ENCODE measurements at places on chromosomes 12 and 14. TPM values are rescaled to one million over a fixed set of nuclear protein-coding genes. Genes with fewer than 3 reads are reported as not detected.
A peak's percentile ranks its signal among the peaks of the same experiment; 100 is the strongest.

- DNase-seq, result no peak
These were observed 115.1 kb upstream of the PCED1B start for GRCh38 chr12:46963977-46964971.

DNA sequence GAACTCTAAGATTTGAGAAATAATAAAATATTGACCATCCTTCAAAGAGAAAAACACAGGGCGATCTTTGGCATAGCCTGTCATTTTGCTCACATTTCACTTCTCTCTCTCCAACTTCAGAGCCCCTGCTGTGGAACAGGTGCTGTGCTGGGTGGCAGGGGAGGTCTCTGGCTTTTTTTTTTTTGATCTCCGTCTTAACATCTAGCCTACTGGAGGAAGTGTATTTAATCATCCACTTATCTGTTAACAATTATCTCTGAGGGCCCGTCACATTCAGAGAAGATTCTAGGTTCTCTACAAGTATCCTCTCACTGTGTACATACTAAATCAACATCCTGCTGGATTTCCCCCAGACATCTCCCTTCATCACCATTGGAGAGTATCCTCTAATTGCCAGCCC, 34.1 kb downstream of the CHST11 start:
- DNase-seq, result no peak

The EFS gene
- total RNA-seq, result 25.7 TPM

The SYCP3 gene
- not detected for total RNA-seq

- DNase-seq, result no peak
These were observed 18.0 kb upstream of the CTDSP2 start for GRCh38 chr12:57864442-57865083.

- DNase-seq, result no peak
These were observed 3.1 kb upstream of the GPRC5D start for GRCh38 chr12:12954878-12955625.

- DNase-seq, result no peak
These were observed 844 bp downstream of the DPF3 start for GRCh38 chr14:72892879-72893635.

DNA sequence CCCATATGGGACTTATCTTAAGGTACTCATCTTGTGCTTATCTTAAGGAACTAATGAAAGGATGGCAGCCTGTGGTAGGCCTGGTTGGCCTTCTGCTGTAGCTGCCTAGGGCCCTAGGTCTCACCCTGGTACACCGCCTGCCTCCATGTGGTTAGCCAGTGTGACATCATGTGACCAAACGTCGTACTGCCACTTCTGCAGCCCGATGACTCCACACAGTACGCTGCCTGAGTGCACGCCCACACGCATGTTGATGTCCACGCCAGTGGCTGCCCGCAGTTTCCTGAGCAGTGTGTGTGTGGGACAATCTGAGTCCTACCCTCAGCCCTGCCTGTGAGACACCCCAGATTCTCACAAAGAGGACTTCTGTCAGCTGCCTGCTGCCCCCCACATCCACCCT, 5.1 kb downstream of the ADCY4 start:
- no peak for DNase-seq

The KERA gene
- not detected for total RNA-seq

GRCh38 chr12:69779928-69780327, 41.3 kb downstream of the RAB3IP start:
- DNase-seq, result no peak

- no peak for DNase-seq
These were observed 31.3 kb downstream of the GABARAPL1 start for GRCh38 chr12:10243818-10244520.

The SIX6 gene
- not detected for total RNA-seq

The OR6C2 gene
- 1.2 TPM for total RNA-seq

The FBLN5 gene
- 39.4 TPM for total RNA-seq

DNA sequence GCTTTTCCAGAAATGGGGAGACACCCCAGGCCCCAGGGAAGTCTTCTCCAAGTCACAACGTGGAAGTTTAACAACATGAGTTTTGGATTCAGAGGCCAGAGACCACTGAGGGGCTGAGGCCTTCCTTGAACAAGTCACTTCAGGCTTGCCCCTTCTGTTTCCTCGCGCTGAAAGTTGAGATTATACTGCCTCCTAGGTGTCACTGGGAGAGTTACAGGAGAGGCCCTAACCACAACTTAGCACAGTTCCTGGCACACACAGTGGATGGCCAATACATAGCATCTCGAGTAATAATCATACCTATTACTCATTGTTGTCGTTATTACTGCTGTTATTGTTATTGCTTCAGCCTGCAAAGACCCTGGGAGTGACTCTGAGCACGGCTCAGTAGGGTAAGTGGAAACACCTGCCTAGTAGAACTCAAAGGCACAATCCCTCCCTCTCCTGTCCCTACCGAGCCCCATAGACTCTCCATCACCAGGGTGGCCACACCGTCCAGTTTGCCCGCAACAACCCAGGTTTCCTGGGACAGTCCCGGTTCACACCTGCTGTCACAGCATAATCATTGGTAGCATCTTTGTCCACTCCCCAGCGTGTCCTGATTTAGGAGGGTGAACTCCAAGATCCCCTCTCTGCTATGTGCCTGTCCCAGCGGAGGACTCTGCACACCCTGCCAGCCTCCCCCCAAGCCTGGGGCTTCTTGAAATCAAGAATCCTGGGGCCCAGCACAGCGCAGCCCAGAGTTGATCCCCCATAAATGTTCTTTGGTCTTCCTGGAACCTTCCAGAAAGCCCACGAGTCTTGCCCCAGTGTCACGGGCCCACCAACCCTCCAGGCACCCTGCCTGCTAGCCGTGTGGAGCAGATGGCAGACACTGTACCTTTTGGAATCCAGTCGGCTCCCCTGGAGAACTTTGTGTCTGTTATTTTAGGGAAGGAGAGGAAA, 85.0 kb downstream of the SYNE3 start:
- DNase-seq, result no peak

The LAG3 gene
- total RNA-seq, result 2.3 TPM

The NUAK1 gene
- total RNA-seq, result 16.0 TPM

DNA sequence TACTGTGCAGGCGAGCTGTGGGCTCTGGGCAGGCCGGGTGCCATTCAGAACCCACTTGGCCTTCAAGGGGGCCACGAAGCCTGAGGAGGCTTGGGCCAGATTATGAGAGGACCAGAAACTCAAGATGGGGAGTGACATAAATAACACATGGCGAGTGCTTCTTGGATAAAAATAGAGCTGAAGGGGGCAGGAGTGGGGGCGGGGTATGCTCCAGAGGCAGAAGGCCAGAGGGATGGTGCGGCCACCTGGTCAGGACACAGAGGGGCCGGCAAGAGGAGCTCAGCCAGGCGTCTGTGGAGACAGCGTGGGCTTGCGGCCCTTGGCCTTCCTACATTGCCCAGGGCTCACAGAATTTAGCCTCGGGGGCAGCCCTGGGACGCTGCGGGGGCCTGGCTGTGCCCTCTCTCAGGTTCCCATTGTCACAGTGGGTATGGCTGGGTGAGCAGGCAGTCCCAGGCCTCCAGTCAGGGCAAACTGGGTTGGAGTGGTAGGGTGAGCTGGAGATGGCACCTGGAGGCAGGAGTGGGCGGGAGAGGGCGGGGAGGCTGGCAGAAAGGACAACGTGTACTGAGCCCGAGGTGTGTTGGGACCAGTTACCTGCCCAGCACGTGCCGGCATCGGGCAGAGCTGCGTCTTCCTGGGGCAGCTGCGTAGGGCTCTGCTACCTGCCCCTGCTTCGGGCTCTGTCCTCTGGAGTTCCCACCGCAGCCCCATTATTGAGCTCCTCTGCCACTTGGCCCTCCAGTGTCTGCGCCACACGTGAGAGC, 7.4 kb upstream of the SLC25A29 start:
- no peak for DNase-seq

- DNase-seq, result no peak
These were observed 26.3 kb downstream of the ANAPC5 start for GRCh38 chr12:121325922-121326396.

DNA sequence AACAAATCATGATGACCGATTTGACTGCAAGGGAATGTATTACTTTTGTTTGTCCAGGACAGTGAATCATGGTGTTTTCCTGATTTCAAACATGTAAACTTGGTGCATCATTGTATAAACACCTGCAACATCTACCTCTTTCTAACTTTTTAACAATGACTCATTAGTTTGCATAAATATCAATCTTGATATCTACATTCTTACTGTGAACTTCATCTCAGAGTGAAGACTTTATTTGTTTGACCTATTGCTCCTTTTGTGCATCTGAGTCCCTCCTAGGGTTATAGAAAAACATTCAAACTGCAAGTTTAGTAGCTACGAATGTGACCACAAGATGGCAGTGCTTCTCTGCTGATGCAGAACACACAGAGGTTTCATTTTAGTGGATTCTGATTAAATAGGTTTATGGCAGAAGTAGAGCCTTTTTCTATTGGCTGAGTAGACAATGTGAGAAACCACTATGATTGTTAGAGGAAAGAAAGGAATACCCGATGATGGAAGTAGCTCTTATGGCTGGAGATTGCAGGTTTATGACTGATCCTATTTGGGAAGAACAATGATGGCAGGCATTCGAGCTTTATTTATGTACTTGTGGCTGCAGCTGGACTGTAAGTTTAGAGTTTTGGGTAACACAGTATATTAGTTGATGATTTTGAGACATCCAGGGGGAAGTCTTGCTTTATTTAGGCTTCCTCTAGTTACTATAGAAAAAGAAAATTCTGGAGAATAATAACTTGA, 244.2 kb upstream of the OR4E1 start:
- no peak for DNase-seq

The EML5 gene
- total RNA-seq, result 2.0 TPM

The KRT6A gene
- total RNA-seq, result 28.7 TPM

The PHETA1 gene
- 7.5 TPM for total RNA-seq

DNA sequence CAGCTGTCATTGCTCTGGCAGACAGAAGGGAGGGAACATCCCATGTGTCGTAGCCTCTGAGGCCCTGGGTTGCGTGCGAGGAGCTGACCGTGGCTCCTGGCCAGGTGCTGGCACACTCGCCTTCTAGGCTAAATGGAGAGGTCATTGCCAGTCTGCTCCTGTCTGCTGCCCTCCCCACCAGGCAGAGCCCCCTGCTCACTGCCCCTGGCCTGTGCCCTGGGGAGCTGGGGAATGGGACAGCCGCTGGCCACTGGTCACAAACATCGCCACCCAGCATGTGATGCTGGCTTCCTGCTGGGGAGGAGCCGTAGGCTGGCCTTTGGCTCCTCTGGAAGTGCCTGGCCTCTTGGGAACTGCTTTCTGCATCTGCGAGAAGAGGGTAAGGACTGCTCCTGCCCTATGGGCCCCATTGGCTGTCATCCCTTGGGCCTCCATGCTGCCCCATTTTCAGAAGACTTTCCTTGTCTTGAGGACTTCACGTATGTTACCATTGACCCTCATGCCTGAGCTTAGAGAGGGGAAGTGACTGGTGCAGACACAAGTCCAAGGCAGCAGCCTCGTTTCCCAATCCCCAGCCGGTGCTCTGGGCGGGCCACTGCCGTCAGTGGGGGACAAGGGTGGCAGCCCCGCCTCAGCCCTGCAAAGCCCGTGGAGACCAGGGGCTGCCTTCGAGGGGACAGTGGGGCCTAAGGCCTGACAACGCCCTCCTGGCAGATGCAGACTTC, 2.0 kb upstream of the TNFAIP2 start:
- no peak for DNase-seq

DNA sequence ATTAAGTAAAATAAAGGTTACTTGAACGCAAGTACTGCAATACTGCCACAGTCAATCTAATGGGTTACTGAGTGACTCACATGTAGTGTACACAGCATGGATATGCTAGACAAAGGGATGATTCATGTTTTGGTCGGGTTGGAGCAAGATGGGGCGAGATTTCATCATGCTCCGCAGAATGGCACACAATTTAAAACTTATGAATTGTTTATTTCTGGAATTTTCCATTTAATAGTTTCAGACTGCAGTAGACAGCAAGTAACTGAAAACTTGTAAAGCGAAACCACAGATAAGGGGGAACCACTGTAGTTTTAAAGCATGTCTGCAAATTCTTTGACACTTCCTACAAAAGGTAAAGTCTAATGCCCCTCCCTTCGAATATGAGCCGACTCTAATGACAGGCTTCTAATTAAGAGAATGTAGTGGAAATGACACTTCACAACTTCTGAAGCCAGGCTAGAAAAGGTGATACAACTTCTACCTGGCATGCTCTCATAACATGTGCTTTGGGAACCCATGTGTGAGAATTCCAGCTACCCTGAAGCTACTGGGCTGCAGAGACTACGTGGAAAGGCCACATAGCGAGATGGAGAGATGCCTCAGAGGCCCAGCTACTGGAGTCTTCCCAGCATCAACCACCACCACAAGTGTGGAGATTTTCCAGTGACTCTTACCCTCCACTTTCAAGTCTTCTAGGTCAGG, 13.9 kb upstream of the TCP11L2 start:
- DNase-seq, result no peak

The NKX2-1 gene
- total RNA-seq, result not detected

The ATP23 gene
- total RNA-seq, result 8.5 TPM

DNA sequence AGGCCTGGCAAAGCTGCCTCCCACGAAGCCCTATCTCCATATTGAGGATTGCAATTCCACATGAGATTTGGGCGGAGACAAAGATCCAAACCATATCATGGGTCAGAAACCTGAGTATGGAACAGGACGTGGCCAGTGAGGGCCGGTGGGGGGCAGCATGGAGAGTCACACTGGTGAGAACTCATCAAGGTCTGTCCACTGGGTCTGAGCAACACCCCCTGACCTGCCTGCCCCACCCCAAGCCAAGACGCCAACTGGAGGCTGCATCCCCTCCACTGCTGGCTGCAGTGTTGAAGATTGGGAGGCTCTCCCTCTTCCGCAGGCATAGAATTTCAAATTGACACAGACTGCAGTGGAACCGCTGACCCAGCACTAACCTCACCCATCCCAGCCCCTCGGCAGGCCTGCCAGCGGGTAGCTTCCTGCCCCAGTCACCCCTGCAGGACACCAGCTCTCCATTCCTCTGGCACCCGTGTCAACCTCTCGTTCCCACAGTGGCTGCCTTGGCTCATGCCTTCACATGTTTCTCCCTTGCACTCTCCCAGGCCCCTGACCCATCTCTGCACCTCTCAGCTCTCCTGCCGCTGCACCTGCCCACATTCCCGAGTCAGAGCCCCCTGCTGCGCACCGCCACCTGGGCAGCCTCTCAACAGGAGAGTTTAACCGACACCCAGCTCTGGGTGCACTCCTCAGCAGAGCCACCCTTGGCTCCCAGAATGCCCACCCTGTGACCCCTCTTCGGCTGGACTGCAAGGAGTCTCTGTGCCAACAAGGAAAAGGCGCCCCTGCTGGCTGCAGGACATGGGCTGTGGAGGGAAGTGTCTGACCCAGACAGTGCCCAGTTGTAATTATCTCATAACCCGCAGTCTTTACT, 45.2 kb upstream of the PPP2R5C start:
- peak; percentile 39 for DNase-seq

The PTCSC3 gene
- total RNA-seq, result not detected
